ENCODE measurements at places on chromosomes 6 and 20. TPM values are rescaled to one million over a fixed set of nuclear protein-coding genes. Genes with fewer than 3 reads are reported as not detected.

DNA sequence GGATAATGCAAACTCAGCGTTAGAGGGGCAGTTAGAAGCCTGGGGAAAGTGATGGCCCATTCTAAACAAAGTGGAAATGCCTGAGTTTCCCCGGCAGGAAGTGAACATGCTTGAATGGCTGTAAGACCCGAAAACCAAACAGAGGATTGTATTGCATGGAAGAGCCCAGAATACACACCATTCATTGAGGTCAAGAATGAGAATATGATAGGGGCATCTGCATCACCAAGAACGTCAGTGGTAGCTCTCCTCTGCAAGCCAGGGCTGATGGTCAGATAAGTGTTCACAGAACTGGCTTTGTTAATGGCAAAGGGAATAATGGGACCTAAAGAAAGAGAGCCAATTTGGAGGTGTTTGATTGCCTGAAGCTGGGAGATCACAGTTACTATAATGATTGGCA, 663.4 kb downstream of the KHDRBS2 start:
- no peak for DNase-seq

GRCh38 chr6:72547020-72547419, 74.8 kb upstream of the KCNQ5 start:
- DNase-seq: no peak

GRCh38 chr6:65501045-65501444, 206.0 kb downstream of the EYS start:
- no peak for DNase-seq

- no peak for DNase-seq
These were observed 378.7 kb upstream of the ADGRB3 start for GRCh38 chr6:68256391-68256790.

DNA sequence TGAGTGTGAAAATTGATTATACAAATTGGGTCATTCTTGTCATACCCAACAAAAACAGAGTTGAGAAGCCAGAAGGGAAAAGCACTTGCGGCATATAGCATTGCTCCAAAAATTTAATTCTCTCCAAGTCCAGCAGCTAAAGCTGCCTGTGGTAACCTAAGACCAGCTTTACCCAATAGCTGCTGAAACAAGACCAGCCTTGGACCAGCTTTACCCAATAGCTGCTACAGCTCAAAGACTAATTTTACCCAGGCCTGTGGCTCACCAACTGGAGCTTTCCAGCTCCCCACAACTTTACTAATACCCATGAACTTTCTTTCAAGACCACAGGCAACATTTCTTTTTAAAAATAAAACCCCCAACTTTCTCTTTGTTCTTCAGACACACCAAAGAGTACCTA, 32.8 kb upstream of the ZNF133 start:
- DNase-seq: no peak

DNA sequence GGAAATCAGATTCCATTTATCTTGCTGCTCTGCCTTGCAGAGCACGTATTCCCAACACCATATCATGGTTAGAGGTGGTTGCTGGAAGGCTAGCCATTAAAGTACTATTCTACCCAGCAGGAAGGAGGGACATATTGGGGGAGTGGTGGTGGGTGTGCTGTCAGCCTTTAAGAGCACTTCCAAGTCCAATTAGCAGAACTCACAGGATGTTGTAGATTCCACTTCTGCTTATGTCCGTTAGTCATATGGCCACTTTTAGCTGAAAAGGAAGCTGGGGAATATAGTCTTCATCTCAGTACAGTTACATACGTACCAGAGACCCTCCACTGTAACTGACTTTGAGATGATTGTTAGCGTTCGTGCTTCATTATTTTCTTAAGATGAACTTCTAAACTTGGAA, 94.4 kb downstream of the SAMD3 start:
- DNase-seq: no peak

GRCh38 chr20:25461786-25462545, 54.5 kb downstream of the GINS1 start:
- DNase-seq: no peak

DNA sequence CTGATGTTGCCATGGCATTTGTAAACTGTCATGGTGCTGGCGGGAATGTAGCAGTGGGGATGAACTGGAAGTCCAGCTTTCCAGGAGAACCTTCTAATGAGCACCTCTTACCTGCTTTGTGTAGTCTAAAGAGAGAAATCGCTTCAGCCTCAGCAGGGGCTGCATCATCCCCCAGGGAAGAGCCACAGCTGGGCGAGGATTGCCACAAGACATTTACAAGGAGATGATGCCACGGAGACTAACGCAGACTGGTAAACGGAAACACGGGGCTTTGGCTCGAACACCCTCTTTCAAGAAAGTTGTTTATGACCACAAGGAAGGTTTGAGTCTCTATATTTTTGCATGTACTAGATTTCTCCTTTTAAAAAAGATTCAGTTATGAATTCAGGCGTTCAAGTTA, 72.9 kb downstream of the CDH26 start:
- no peak for DNase-seq

Gene TREM1
- 0.25 TPM for total RNA-seq

Gene HLA-DQB1
- total RNA-seq: 0.68 TPM

Gene PGC
- 0.63 TPM for total RNA-seq

Gene SAMD3
- 0.30 TPM for total RNA-seq

Gene STMND1
- total RNA-seq: not detected

Gene TRIM40
- not detected for total RNA-seq
